Kidney (tissue), 22 donors: ENCODE measurements at places on chromosomes 2 and 18. TPM values are rescaled to one million over a fixed set of nuclear protein-coding genes. Genes with fewer than 3 reads are reported as not detected.

DNA sequence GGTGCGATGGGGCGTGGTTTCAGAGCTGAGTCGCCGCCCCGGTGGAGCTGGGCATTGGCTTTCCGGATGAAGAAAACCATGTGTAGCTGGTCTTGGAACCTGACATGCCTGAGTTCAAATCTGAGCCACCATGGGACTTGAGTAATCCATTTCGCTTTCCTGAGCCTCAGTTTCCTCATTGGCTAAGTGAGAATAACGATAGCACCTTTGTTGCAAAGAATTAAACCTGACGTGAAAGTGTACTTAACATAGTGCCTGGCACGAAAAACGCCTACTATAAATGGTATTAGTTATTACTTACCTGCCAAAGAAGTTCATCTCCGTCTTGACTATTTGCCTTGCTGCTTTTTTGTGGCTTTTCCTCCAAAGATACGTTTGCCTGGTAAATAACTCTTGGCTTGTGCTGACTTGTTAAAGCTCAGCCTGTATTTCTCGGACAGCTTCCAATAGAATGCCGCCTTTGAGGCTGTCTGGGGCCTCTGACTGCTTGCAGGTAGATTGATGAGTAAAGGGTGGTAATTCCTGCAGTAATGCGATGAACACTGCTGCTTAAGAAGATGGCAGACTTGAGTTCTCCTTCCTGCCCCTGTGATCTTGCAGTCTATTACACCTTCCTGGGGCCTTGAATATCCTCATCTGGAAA, 1.3 kb downstream of the CDCA7 start:
- no peak for DNase-seq

- no peak for DNase-seq
These were observed 193.2 kb downstream of the CDH2 start for GRCh38 chr18:27983780-27984179.

- no peak for DNase-seq
These were observed 120.5 kb downstream of the BCL2 start for GRCh38 chr18:63198868-63199742.

- no peak for DNase-seq
These were observed 308.3 kb downstream of the ALK start for GRCh38 chr2:29613067-29613466.

DNA sequence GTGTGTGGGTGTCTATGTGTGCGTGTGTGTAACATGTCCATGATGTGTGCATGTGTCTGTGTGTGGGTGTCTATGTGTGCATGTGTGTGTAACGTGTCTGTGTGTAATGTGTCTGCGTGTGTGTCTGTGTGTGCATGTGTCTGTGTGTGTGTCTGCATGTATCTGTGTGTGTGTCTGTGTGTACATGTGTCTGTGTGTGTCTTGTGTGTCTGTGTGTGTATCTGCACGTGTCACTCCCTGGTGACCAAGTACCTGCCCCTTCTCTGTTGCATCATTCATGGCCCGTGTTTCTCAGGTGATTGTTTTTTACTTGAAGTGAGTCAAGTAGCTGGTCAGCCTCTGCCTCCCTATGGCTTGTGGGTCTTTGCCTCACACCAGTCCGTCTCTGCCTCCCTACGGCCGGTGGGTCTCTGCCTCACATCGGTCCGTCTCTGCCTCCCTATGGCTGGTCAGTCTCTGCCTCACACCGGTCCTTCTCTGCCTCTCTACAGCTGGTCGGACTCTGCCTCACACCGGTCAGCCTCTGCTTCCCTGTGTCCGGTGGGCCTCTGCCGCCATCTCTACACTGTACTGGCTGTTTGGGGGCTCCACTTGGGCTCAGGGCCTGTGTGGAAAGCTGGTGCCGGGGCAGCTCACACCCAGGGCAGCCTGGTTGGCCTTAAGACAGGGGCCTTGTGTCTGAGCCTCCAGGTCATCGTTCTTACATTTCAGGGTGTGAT, 31.6 kb downstream of the KCNG2 start:
- no peak for DNase-seq

GRCh38 chr18:45715212-45715780, 8.7 kb upstream of the SLC14A1 start:
- no peak for DNase-seq

The VWA3B gene
- polyA plus RNA-seq = not detected

The INSIG2 gene
- polyA plus RNA-seq = 18.4 TPM

The UGT1A3 gene
- 0.47 TPM for polyA plus RNA-seq

The EGR4 gene
- polyA plus RNA-seq = not detected
